CD4-positive, alpha-beta T cell treated with Interleukin-1 beta for 1 hour (primary cell): ENCODE measurements at places on chromosomes 7 and 10.
A peak's percentile ranks its signal among the peaks of the same experiment; 100 is the strongest.

DNA sequence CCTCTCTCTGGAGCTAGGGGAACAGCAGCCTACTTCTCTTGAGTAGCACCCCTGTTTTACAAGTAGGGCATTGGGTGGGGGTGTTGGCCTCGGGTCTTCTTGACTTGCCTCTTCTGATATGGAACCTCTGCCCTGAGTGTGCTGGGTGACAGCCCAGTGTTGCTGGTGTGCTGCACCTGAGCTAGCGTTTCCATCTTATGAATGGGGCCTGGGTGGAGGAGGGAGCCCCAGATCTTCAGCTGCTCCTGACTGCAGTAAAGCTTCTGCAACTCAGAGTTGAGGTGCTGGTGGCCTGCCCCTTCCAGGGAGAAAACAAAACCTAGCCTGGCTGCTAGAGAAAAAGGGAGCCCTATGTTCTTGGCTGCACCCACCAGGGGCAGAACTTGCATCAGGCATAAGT is 202.5 kb upstream of the SHH start:
- DNase-seq: no peak

DNA sequence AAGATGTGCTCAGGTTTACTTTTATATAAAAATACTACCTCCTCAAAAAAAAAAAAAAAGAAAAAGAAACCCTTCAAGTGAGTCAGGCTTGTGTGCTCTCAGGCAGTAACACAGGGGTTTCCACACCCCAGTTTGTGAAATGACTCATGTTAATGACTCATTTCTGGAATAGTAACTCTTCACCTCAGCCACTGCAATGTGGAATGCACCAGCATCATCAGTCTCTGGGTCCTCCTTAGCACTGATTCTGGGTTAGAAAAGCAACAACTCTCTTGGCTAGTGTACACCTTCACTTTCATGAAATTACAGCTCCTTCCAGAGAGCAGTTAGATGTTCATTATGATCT is 110.6 kb downstream of the EMX2 start:
- DNase-seq: no peak

DNA sequence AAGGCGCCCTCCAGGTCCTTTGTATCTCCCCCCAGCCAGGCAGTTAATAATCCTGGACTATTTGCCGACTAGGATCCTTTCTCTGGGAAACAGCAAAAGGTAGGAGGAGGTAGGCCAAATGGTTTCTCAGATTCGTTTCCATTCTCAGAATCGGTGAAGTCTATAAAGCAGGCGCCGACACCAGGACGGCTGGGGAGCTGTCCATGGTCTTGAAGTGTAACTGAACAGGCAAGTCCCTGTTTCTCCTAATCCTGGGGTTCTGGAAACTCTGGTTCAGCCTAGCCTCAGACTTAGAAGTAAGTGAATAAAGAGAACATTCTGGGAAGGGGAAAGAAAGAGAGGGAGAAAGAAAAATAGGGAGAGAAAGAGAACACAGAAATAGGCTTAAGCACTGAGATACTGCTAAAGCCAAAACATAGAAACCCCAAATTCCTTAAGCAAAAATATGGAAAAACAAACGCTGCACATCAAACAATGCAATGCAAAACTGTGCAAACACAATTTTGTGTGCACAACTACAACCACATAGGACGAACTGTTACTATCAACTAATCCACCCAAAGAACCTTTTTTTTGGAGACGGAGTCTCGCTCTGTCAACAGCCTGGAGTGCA is 11.1 kb upstream of the INA start:
- DNase-seq: no peak

GRCh38 chr7:157646551-157646950 is 309.7 kb downstream of the DNAJB6 start:
- DNase-seq: no peak

DNA sequence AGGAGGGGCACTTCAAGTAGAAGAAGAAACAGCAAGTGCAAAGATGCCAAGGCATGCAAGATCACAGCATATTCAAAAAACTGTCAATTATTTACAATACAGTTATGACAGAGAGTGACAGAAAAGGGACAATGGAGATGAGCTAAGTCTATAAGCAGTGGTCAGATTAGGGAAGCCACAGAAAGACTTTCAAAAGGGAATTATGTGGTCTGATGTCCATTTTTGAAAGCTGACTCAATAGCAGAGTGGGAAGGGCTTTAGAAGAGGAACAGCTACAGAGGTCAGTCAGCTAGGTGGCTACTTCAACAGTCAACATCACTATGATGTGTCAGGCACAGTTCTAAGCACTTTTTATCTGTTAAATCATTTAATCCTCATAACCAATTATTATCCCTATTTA is 45.2 kb upstream of the SPOCK2 start:
- DNase-seq: no peak

DNA sequence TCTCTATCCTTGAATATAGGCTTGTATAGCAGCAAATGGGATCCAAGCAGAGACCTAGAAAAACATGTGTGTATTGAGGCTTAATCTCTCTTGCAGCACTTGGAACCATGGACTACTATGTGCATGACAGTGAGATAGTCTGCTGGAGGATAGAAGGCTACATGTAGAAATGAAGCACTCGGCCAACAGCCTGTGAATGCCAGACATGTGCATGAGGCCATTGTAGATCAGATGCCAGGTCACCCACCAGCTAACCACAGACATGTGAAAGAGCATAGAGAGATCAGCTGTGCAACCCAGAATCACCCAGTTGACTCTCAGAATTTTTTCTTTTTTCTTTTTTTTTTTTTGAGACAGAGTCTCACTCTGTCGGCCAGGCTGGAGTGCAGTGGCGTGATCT is 90.9 kb downstream of the NT5C2 start:
- no peak for DNase-seq

DNA sequence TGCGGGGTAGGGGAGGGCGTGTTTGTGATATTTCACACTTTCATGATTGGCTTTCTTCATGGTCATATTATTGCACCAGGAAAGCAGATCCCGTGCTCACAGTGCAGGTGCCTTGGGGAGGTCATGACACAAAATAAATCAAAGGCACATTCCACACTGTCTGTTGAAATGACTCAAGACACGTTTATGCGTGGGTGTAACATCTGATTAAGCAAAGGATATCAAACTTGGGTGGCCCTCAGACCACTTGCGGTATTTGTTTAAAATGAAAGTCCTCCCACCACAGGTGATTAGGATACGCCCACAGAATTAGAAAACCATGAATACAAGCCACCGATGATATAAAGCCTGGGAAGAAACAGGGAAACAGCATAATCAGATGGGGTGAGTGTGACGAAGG is 51.1 kb downstream of the SVIL start:
- DNase-seq: no peak

- peak; percentile 12 for DNase-seq
Observed at GRCh38 chr7:141700848-141701371, 1.1 kb downstream of the DENND11 start.
